Non-pigmented ciliary epithelial cell (primary cell): ENCODE measurements at places on chromosomes 3 and 15.

GRCh38 chr3:56468184-56469106 lies at the start of gene ERC2:
Gene ERC2 (minus strand): TSS chr3:56468467.
- no peak for DNase-seq

DNA sequence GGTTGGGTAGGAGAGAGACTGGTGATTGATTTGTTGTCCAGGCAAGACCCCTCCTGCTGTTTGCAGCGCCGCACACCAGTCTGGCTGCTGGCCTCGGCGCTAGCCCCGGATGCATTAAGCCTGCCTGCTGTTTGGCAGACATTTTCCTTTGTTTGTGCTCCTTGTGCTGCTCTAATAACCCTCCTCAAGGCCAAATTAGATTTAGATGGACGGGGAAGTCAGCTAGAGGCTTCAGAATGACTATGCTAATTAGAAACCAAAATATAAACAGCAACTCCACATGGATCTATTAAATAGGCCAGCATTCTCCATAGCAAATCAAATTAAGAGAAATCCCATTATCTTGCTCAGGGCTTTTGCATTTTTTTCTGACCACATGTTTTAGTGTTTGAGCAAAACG lies 445.2 kb downstream of the SQOR start:
- no peak for DNase-seq

- DNase-seq: no peak
Measured at GRCh38 chr3:127012091-127012490, 29.2 kb downstream of the PLXNA1 start.

DNA sequence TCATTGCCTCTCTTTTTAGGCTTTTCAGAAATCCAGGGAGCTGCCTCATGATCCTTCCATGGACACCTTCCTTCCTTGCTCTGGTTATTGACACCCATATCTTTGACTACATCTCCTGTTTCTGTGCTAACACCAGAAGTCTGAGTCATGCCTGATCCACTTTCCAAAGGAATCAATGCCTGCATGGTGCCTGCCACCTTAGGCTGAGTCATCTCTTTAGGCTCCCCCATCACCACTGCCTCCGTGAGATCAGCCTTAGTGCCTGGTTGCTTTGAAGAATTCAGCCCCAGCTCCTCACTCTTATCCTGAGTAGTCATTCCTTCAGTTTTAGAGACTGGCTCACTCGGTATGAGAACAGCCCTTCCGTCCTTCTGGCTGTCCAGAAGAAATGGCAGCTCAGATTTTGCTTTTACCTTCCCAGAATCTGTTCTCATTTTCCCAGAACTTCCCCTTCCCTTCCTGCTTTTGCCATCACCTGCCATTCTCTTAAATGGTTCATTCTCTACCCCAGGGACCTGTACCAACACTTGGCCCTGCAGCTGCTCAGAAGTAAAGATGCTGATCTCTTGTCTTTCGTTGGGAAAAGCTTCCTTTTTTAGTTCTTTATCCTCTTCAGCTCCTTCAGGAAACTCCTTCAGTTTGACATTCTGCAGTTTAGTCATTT lies 105.3 kb downstream of the MAP4 start:
- peak; percentile 85 for DNase-seq

DNA sequence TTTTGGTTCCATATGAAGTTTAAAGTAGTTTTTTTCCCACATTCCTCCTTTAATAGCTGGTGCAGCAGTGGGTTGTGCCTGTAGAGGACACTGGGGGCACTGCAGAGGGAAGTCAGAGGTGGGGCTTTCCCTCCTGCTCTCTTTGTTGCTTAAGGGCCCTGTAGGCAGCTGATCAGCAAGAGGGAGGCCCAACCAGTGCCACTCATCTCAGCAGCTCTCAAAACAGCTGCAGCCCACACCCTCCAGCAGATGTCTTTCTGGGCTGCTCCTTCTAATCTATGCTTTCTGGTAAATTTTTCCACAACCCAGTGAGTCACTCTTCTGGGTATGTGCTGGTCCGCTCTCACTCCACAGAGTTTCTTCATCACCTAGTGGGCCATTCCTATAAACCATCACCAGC lies 263.8 kb downstream of the FEZF2 start:
- DNase-seq: peak; percentile 94

GRCh38 chr3:127677541-127678314 lies 5.0 kb downstream of the ABTB1 start:
- DNase-seq: no peak
